ENCODE measurements at places on chromosomes 16 and 17. TPM values are rescaled to one million over a fixed set of nuclear protein-coding genes. Genes with fewer than 3 reads are reported as not detected.

KRT39 gene
- not detected for polyA plus RNA-seq

CLEC19A gene
- not detected for polyA plus RNA-seq

HAPSTR1 gene
- 21.3 TPM for polyA plus RNA-seq

RTN4RL1 gene
- polyA plus RNA-seq, result 0.32 TPM

KRTAP1-1 gene
- polyA plus RNA-seq, result not detected

EVPLL gene
- polyA plus RNA-seq, result not detected

SHISA6 gene
- not detected for polyA plus RNA-seq

CEP112 gene
- polyA plus RNA-seq, result 0.64 TPM

LPO gene
- polyA plus RNA-seq, result not detected

FOXC2 gene
- polyA plus RNA-seq, result not detected

SYCE1L gene
- polyA plus RNA-seq, result 3.9 TPM

TBX21 gene
- 59.6 TPM for polyA plus RNA-seq

NOXO1 gene
- polyA plus RNA-seq, result not detected

DHRS7C gene
- not detected for polyA plus RNA-seq

CCDC40 gene
- not detected for polyA plus RNA-seq

ZSCAN10 gene
- not detected for polyA plus RNA-seq

ZNF771 gene
- polyA plus RNA-seq, result 6.0 TPM

RND2 gene
- polyA plus RNA-seq, result not detected

KRT28 gene
- not detected for polyA plus RNA-seq

ZNF205 gene
- not detected for polyA plus RNA-seq

PIPOX gene
- polyA plus RNA-seq, result 0.99 TPM

TMEM106A gene
- polyA plus RNA-seq, result 5.3 TPM

TEKT1 gene
- not detected for polyA plus RNA-seq

KRT34 gene
- polyA plus RNA-seq, result not detected

ABCC11 gene
- polyA plus RNA-seq, result not detected

TPSB2 gene
- not detected for polyA plus RNA-seq

HIC1 gene
- 1.3 TPM for polyA plus RNA-seq

GGT6 gene
- polyA plus RNA-seq, result not detected

PDILT gene
- polyA plus RNA-seq, result not detected

CLEC18A gene
- polyA plus RNA-seq, result not detected

TEDC2 gene
- 0.56 TPM for polyA plus RNA-seq

FAM117A gene
- 85.0 TPM for polyA plus RNA-seq

DNAAF8 gene
- polyA plus RNA-seq, result 0.35 TPM

CEP295NL gene
- polyA plus RNA-seq, result not detected

NECAB2 gene
- polyA plus RNA-seq, result not detected

UNC13D gene
- polyA plus RNA-seq, result 90.3 TPM

ABCC6 gene
- 0.18 TPM for polyA plus RNA-seq
